T-helper 2 cell (primary cell): ENCODE measurements at places on chromosomes 11 and 22.
A peak's percentile ranks its signal among the peaks of the same experiment; 100 is the strongest.

DNA sequence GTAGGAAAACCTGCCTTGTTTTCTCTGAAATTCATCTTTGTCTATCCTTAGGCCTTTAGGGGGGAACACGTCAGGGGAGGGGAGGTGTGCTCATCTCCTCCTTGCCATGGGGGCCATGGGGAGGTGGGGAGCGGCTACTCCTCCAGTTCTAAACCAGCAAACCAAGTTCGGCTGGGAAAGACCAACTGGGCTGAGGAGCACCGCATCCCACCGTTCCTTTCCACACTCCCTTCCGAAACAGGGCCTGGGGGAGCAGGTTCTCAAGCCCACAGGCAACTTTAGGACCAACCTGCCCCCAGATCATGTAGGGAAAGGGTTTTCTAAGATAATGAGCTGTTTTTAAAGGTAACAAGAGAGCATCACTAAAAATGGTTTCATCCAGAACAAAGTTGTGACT, 77.5 kb upstream of the PITPNB start:
- no peak for DNase-seq

DNA sequence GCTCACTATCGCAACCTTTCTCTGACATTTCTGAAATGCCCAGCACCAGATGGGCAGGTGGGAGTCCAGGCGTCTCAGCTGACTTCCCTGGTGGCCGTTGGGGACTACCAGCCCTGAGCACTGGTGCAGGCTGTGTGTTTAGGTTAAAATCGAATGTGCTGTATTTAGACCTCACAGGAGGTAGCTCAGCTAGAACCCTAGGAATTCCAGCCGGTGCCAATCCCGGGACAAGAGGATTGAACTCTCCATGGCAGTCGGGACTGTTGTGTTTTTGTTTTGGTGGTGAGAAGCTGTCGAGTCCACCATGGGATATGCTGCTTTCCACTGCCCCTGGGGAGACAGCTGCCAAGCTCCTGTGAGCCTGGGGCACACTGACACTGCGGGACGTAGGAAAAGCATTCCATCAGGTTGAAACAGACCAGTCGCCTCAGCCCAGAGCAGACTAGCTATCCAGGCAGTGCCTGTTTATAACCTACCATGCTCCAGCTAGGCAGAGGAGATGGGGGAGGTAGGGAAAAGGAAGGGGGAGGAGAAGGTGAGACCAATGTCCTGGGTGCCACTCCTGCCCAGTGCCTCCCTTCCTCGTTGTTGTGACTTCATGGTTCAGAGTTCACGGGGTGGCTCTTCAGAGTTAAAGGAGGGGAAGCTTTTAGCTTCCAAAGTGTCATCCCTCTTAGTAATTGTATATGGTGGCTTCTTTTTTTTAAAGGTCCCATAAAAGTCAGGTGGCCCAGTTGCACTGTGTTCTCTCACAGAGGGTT, 53.0 kb downstream of the MICAL2 start:
- DNase-seq = no peak

DNA sequence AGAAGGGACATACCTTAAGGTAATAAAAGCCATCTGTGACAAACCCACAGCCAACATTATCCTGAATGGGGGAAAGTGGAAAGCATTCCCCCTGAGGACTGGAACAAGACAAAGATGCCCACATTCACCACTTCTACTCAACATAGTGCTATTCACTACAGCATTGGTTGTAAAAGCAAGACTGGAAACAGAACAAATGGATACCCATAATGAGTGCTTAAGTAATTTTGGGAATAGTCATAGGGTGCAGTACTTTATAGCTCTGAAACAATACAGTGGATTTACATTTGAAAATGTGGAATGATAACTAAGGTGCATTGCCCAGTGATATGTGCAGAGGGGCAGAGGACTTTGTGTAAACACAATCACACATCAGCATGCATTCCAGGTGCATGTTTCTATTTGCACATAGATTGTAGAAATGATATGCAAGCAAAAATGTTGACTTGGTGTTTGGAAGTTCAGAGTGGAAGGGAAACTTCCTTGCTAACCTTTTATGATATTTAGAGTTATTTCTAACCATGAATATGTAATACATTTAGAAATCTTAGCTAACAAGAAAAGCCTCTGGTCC, 112.3 kb downstream of the IGLL1 start:
- no peak for DNase-seq

GRCh38 chr11:10365045-10365444, 60.2 kb downstream of the ADM start:
- no peak for DNase-seq

DNA sequence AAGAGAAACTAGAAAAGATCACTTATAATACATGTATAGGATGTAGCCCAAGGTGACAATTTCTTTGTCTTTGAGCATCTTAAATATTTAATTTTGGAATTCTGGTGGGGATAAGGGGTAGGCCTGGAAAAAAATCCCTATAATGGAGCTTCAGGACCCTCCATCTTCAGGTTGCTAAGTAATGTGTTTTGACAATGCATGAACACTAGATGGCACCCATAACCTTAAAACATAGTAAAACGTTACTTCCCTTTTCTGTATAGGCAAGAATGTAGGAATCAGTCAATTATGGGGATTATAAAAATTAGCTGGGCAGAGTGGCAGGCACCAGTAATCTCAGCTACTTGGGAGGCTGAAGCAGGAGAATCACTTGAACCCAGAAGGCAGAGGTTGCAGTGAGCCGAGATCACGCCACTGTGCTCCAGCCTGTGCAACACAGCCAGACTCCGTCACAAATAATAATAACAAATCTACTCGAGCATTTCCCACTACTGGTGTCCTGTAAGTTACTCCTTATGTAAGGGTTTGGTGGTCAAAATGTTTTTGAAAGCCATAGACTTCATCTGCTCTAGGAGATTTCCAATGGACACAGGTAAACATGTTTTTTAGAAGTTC, 541.9 kb upstream of the CCDC90B start:
- no peak for DNase-seq

GRCh38 chr11:9568854-9569587, 4.4 kb upstream of the WEE1 start:
- DNase-seq = peak; percentile 73

GRCh38 chr11:16223558-16223957, 132.8 kb downstream of the SOX6 start:
- no peak for DNase-seq

GRCh38 chr11:86923999-86924766, 31.0 kb downstream of the FZD4 start:
- no peak for DNase-seq

DNA sequence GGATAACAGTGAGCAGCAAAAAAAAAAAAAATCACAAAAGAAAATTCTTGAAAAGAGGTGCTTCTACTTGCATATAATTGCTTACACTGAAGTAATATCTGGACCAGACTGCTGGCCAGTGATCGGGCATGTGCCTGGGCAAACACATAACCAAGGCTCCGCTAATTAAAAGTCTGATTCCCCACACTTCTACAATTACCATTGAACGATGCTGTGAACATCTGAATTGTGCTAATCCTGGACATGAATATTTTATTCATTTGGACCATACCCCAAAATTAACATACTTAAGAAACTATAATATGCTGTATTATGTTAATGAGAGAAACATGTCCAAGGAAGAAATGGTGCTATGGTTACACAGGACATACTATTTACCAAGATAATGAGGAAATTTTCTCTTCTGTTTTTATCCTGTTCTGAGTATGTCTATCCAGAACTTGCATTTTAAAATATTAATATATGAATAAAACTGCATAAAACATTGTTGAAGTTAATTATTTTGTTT, 69.8 kb downstream of the LRRC4C start:
- no peak for DNase-seq
